ENCODE measurements at places on chromosomes 2 and 18.
A peak's percentile ranks its signal among the peaks of the same experiment; 100 is the strongest.

DNA sequence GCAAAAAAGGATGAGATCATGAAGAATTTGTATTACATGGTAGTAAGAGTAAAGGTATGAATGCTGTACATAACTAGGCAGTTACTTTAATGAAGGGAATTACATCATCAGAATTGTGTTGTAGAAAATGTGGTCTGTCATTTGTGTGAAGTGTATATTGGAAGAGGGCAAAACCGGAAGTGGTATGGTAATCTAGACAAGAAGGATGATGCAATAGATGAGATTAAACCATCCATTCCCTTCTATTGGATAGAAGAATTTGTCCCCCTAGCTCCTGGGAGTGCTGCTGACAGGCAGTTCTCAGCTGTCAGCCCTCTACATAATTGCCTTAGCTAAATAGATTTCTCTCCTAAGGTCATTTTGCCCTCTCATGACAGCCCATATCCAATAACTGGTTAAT is 55.9 kb upstream of the BARD1 start:
- no peak for DNase-seq

- DNase-seq = no peak
These were observed 21.0 kb upstream of the PAX3 start for GRCh38 chr2:222319586-222320435.

DNA sequence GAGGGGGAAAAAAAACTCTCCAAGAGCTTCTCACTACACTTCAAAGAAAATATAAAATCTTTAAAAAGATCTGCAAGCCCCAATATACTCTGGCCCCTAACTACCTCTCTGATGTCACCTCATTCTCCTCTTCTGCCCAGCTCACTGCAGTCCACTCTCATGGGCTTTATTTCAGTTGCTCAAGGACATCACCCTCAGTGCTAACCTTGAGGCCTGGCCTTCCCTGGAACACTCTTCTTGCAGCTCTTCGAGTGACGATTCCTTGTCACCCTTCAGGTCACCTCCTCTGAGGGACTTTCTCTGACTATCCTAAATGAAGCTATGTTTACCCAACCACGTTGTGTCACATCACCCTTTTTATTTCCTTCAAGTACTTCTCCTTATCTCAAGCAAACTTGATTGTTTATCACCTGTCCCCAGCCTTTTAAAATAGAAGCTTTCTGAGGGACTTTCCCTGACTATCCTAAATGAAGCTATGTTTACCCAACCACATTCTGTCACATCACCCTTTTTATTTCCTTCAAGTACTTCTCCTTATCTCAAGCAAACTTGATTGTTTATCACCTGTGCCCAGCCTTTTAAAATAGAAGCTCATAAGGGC is 10.4 kb downstream of the RTTN start:
- DNase-seq = no peak

DNA sequence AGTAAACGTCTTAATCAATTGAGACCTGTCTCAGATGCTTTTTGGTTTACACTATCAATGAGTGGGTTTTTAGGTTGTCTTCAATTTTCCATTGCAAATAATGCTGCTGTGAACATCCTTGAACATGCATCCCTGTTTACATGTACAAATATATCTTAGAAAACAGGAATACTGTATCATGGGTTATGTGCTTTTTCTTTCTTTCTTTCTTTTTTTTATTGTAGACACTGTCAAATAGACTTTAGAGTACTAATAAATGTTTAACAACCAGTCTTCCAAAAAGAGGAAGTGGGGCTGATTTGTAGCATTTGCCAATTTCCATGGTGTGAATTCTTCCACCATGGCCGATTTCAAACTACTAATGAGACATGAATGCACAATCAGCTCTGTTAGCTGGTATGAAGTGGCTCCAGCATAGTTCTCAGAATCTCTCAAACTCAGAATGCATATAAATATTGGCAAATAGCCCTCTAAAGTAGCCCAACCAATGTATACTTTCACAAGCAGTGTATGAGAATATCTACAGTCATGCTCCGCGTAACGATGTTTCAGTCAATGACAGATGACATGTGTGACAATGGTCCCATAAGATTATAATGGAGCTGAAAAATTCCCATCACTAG is 50.3 kb upstream of the B3GNT2 start:
- DNase-seq = no peak

- no peak for DNase-seq
These were observed 4.0 kb upstream of the RNF152 start for GRCh38 chr18:61896757-61897156.

DNA sequence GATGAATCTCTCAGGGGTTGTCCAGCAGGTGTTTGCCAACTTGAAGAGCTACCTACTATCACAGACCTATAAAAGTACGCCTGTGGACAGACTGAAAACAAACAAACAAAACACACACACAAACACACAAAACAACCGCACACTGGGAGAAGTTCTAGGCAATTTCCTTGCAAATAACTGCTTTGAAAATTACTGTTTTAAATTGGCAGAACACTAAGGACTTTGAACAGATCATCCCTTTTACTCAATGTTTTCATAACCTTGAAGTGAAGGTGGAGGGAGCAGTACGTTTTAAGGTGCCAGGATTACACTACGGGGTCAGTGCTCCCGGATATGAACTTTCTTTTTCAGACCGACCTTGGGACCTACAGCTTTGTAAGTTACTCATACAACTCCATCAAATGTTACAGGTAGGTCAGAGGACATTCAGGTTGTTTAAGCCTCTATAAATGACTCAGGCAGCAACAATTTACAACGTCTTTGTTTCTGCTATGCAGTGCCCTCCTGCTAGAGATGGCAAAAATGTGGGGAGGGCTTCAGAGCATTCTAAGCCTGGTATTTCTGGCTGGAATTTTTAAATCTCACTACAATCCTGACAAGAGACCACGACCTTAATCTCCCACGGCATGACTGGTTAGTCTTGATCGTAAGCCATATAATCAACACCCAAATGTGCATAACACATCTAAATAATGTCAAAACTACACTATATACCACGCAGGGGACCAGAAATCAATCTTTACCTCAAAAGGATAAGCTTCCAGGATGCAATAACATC is 1.4 kb upstream of the SLC20A1 start:
- no peak for DNase-seq

GRCh38 chr2:230472621-230473018 is 56.6 kb downstream of the SP100 start:
- DNase-seq = peak; percentile 4

DNA sequence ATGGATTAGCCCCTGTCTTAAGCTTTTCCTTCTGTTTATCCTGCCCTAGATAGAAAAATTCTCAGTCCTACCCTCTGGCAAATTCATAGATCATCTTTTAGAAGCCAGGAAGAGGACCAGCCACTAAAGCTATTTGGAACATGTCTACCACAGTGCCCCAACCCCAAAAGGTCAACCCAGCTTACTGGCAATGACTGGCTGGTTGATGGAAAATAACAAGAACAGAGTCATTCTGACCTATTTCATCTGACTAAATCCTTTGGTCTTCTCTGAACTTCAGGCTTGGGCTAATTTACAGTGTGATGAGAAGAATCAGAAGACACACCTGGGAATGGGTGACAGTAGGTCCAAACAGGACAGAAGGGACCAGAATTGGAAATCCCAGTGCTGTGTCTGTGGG is 227.3 kb upstream of the CCDC68 start:
- DNase-seq = no peak

DNA sequence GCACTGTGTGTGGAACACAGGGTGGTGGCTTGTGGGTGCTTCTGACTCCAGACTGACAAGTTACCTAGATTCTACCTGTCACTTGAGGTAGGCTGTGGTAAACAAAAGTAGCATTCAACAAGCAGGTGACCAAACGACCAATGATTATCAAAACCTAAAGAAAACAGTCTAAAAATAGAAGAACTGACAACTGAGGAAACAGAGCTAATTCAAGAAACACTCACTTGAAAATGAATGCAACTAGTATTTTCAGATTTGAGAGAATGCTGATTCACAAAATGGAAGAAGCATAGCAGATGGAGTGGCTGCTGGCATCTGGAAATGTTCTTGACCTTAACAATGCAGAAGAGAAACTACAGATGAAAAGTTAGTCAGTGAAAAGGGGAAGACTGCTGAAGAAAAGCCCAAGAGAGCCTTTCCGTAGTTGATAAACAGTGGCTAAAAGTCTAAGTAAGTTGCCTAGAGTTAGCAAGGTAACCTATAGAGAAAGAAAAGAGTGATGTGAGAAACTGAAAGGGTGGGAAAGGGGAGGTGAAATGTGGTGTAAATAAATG is 170.4 kb downstream of the NCK2 start:
- DNase-seq = no peak

GRCh38 chr18:64127172-64127571 is 21.7 kb downstream of the LINC00305 start:
- no peak for DNase-seq
